GOT3 (cell line): ENCODE measurements at places on chromosomes 6 and 20.
A peak's percentile ranks its signal among the peaks of the same experiment; 100 is the strongest.

DNA sequence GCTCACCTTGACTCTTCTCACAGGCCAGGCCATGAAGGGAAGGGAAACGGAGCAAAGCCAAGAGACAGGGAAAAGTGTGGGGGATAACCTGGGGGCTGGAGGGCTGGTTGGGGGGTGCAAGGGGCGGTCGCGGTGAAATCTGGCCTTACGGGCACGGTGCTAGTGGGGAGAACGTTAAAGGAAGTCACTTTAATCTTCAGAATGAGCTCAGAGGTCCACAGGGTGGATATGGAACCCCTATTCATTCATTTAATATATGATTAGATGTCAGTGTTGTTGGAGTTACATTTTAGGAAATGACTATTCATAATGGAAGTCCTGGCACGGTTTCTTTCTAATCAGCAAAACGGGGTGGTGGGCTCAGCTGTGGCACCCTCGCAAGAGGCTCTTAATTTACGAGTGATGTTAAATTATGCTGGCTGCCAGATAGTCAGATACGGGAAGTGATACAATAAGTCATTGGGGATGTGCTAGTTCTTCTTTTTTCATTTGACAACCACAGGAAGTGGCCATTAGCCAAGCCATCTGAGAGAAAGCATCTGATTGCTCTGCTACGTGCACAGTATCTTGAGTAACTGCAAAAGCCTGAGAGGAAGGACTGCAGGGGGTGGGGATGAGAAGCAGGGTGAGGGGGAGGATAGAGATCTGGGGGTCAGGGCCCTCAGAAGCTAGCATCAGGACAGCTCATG lies 253.0 kb downstream of the QKI start:
- DNase-seq = no peak

DNA sequence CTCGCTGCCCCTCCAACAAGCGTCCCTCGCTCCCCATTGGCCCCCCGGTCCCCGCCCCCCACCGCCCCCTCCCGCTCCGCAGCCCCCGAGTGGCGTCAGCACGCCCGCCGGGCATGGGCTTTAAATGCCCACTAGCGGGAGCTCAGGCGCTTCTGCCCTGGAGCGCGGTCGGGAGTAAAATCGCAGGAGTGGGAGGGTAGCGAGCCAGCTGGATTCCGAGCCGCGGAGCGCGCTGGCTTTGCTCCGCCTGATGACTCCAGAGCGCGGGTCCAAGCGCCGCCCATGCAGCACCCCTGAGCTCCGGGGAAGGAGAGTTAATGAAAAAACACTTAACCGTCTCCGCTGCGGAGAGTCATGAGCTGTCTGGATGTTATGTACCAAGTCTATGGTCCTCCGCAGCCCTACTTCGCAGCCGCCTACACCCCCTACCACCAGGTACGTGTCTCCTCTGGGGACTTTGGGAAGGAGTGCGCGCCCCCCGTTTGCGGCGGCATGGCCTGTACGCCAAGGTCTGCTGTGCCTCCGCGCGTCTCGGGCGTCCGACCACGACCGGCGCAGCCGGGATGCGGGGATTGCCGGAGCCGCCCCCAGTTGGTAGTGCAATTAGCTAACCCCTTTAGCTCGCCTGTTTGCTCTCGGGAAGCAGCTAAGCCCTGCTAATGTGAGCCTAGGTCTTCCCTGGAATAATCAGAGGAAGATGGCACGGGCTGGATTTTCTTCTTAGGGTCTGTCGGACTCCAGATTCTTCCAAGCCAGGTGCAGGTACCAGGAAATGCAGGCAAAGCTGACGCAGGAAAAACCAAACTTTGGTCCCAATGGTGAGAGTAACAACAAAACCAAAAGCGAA lies at the start of gene VGLL2:
VGLL2 (plus strand) TSS at position 149 of the 847 bp plus-strand sequence; CDS start at position 355, 206 bp downstream.
- DNase-seq = no peak

GRCh38 chr6:30882204-30882758 lies 2.0 kb upstream of the DDR1 start:
- DNase-seq = no peak

DNA sequence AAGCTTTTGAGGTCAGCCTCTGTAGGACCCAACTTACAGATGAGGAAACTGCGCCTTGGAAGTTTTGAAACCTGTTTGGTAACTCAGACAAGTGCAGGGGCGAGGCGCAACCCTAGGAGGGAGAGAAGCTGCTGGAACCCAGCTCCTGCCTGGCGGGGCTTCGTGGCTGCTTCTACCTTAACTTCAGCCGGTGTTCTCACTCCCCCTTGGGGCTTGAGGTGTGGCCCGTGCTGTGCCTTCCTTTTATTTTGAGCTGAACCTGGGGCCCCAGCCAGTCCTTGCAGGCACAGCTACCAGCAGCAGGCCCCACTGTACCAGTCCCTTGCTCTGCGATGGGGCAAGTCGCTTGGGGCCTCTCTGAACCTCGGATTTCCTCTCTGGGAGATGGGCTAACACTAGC lies 12.0 kb downstream of the RBM38 start:
- DNase-seq = no peak

GRCh38 chr6:130879826-130880225 lies 52.6 kb downstream of the SMLR1 start:
- no peak for DNase-seq

DNA sequence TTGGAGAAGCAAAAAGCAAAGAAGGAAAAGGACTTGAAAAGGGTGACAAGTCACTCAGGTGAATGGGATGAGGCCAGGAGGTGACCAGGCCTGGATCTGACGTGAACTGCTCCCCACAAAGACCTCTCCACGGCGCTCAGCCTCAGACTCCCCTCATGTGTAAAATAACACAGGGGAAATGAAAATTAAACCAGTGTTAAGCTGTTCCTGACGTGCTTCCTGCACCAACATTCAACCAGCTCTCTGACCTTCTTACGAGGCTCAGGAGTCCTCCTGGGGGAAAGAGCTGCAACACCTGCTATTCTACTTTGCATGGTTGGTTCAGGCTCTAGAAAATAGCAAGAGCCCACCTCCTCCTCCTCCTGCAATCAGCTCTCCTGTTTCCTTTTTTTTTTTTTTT lies 256.7 kb downstream of the ATXN1 start:
- no peak for DNase-seq

- DNase-seq = no peak
These were observed 866.1 kb upstream of the ADGRB3 start for GRCh38 chr6:67768972-67769371.

DNA sequence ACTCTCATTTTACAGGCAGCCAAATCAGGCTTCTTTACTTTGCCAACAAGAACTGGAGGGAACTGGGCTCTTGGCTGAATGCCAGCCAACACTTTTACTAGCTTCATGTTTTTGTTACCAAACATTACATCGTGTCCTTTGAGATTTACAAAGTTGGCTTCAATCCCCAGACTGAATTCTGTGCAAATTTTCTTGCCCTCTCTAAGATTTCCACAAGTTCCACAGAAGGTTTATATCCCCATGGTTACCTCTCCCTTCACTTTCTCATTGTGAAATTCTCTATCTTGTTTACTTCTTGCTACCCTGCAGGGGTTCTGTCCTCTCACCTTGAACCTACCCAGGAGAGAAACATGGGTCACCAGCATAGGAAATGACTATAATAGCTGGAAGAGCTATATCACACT lies 37.6 kb upstream of the PLCB1 start:
- no peak for DNase-seq

DNA sequence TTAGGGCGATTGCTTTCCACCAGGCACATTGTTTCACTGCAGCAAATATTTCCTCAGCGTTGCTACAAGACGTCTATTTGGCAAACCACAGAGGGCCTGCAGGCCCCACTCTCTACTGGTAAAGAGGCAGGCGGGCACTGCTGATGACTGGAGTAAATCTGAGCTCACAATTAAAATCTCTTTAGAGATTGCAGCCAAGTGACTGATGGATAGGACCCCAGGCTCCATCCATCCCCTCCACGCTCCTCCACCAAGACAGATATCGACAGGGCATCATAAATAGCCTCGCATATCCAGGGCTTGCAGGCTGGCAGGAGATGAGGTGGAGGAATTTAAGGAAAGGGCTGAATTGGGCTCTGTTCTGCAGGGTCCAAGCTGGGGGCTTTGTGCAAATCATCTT lies 50.4 kb upstream of the MDGA1 start:
- no peak for DNase-seq

DNA sequence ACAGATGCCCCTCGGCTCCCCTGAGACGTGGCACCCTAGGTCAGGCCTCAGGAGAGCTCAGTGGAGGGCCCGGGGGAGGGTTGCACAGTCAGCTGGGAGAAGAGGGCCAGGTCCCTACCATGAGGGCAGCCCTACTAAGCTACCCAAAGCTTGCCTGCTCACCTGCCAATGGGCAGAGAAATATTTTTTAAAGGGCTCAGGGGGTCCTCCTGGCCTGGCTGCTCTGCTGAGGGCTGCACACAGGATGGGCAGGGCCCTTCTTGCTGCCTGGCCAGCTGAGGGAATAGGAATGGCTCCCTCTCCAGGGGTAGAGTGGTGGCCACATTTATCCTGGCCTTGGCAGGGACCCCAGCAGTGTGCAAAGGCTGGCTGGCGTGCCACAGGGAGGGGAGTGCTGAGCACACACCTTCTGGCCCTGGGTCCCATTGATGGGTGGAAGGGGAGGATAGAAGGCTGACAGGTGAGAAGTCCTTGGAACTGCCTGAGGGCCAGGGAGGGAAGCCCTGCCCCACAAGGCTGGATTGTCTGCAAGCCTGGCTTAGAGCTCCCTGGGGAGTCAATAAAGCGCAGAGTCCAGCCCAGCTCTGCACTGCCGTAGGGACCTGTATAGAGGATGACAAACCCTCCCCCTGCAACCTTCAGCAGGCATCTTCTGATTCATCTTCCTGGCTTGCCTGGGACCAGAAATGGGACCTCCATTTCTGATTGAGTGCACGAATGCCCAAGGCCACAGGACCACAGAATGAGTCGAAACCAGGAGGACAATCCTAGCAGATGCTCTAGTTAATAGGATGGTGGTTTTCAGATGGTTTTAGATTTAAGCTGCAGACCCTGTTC lies 62.1 kb downstream of the NOL4L start:
- no peak for DNase-seq

- DNase-seq = no peak
These were observed 13.4 kb upstream of the MRGBP start for GRCh38 chr20:62782893-62783278.

GRCh38 chr6:157755032-157755745 lies 67.9 kb upstream of the SNX9 start:
- no peak for DNase-seq

GRCh38 chr6:122423734-122424133 lies 24.3 kb downstream of the HSF2 start:
- no peak for DNase-seq

- DNase-seq = no peak
These were observed 197.2 kb upstream of the SOX4 start for GRCh38 chr6:21396313-21396712.

DNA sequence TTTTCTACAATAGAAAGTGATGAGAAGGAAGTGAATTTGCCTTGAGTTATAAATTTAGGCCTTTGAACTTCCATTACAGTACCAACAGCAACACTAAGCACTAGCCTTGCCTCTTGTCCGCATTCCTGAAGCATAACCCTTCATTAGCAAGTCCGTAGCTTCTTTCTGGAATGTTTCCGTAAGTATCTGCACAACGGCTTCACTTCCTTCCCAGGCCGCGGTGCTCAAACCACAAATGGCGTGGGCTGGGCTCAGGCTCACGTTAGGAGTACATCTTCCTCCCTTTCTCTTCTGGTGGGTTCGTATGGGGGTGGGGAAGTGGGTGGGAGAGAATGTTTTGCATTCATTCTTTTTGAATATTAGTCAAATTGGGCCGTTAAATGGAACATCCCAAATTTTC lies 193.8 kb upstream of the SNX9 start:
- no peak for DNase-seq

GRCh38 chr6:44265007-44265721 lies at the start of gene NFKBIE:
NFKBIE (minus strand) TSS chr6:44265551; CDS start chr6:44265346, 205 bp downstream.
- DNase-seq = peak; percentile 52

DNA sequence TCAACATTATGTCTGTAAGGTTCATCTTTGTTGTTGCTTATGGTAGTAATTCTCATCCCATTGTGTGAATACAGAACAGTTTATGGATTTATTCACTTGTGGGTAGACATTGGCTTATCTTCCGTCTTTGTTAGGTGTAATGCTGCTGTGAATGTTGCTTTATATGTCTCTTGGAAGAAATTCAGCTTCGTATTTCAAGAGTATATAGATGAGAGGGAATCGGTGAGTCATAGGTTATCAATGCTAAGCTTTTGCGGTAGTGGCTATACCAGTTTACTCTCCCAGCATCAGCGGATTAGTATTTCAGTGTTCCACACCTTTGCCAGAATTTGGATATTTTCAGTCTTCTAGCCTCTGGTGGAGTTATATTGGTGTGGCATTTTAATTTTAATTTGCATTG lies 77.8 kb downstream of the ZFAND3 start:
- DNase-seq = no peak
